KG1 (cell line): ENCODE measurements at places on chromosomes 7 and 10.

- no peak for DNase-seq
Observed at GRCh38 chr7:8189625-8190024, 72.3 kb downstream of the ICA1 start.

DNA sequence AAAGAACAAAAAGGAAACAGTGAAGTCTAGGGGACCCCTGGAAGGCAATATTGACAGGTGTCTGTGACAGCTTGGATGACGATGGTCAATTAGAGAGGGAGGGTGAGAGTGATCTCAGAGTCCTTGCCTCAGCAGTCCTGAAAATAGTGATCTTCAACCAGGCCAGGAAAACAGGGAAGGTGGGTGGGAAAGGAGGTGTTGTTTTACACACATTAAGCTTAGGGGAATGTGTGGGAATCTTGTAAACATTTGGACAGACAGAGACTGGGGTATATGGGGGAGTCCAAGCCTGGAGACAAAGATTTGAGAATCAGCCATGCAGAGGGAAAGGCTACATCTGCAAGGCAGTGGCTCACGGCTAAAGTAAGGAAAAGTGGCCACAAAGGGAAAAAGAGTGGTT lies 27.5 kb upstream of the CCNY start:
- no peak for DNase-seq

DNA sequence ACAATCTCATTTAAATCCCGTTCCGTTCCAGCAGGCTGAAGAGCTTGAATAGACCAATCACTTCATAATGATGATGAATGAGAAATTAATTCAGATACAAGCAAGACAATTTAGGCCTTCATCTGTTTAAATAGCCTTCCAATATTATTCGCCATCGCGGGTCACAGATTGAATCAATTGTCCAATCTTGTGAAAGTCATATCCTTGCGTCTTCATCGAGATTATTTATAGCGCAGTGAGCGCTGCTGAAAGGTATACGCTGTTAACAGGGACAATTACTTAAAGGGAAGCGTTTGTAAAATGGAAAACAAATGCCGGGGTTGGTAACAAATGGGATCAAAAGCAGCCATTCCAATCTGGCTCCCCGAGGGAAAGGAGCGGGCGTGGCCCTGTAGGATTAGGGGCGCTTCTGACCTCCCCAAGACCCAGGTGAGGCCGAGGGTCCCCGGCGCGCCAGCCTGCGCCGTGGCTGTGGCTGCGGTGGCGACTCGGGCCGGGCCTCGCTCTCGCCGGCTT lies 8.6 kb downstream of the EVX1 start:
- no peak for DNase-seq

DNA sequence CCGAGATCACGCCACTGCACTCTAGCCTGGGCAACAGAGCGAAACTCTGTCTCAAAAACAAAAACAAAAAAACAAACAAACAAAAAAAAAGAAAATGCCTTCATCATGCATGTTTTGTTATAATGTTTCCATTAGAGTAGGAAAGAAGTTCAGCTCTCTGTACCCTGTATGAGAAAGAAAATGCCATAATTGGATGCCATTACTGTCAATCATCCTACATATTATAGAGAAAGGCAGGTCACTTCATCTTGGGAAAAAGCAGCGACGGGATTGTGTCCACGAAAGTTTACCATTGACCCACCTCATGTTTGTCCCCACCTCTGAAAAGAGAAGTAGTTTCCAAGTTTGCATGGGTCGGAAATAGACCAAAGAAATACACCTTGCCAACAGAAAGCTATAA lies 33.8 kb downstream of the SEC61G start:
- DNase-seq: no peak

GRCh38 chr10:82464191-82464818 lies 589.3 kb downstream of the NRG3 start:
- no peak for DNase-seq

DNA sequence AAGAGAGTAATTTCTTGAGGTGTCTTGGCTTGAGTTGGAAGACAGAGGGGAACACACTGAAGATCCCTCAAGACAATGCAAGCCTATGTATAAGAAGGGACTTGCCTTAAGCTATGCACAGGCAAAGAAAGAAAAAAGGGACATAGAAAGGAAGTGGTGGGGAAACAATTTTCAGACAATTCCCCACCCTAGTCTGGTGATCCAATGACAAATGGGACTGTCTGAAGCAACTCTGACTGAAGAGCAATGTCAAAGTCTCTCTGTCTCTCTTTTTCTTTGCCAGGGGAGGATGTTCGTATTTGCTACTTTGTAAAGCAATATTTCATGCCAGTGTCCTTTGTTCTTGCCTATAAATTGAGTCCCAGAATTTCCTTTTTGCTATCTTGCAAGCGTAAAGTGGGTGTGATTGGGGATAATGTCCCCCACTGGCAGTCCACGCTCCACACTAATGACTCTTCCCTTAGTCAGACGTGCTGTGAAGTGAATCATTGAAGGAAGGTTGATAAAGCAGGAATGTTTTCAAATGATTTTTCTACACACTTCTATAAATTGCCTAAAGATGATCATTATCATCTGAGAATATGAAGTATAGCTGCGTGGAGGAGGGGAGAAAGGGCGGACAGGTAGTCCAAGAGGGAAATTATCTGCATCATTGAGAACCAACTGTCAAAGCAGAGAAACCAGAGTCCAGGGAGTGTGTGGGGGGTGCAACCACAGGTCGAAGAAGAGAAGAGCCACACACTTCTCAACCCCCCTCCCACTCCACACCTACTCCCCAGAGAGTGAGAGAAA lies 243.8 kb upstream of the ETV1 start:
- DNase-seq: no peak

DNA sequence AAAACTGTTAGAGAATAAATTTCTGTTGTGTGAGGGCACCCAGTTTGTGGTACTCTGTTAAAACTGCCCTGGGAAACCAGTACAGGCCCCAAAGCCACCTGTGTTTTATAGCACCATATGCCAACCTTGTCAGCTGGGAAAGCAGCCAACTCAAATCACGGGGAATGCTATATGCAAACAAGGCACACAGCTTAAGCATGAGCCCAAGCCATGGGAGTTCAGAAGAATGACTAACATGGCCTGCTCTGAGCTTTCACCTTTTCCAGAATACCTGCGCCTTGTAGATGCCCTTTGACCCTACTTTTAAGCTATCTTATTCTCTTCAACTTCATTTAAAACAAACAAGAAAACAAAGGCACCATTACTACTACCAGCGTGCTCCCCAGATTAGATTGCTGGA lies 5.5 kb upstream of the SLC25A13 start:
- DNase-seq: no peak

DNA sequence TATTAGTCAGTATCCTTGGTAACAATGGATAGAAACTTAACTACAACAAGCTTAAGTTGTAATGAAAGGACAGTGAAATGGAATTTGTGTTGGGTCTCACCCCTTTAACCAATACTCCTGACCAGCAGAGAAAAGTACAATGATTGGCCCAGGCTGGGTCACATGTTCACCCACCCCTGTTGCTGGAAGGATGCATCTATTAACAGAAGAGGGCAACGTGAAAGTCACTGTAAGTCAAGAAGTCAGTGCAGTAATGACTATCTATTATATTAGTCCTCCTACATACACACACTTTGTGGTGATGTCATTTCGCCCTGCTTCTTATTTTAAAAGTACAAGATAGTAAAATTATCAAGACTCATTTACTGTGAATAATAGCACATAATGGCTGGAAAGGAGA lies 16.2 kb downstream of the PNLIPRP2 start:
- DNase-seq: no peak

DNA sequence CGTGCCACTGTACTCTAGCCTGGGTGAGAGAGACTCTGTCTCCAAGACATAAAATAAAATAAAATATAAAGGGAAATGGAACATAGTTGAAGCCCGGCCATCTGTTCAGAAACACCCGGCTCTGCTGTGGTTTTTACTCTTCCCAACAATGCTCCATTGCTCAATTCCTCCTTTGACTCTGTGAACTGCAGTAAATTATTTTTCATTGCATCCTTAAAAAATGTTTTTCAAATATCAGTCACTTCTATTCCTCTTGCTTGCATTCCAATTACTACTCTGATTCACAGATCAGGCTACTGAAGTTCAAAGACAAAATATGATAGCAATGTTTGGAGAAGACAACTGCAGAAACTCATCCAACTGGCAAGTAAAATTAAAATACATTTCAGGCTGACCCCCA lies 983.0 kb downstream of the SORCS1 start:
- DNase-seq: no peak

- no peak for DNase-seq
Observed at GRCh38 chr10:62573929-62574328, 199.8 kb downstream of the ZNF365 start.

- no peak for DNase-seq
Observed at GRCh38 chr7:110442381-110442837, 648.5 kb upstream of the LRRN3 start.

- no peak for DNase-seq
Observed at GRCh38 chr10:114271075-114271778, 32.2 kb downstream of the VWA2 start.

GRCh38 chr10:113476191-113476590 lies 76.7 kb upstream of the HABP2 start:
- DNase-seq: no peak

DNA sequence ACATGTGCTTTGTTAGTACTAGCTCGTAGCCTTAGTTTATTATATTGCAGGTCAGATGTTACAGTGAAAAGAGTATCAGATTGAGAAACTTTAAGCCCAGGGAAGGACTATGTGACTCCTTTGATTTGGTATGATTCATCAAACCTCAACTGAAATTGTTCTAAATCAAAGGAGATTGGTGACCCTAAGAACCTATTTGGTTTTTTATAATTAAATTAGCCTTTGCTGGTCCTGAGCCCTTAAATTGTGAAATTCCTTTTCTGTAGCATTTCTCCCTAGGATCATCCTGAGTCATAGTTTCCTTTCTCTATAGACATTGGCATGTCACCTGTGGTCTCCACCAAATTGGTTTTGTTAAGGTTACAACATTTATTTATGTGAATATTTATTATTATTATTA lies 89.7 kb downstream of the POLR1F start:
- DNase-seq: no peak

DNA sequence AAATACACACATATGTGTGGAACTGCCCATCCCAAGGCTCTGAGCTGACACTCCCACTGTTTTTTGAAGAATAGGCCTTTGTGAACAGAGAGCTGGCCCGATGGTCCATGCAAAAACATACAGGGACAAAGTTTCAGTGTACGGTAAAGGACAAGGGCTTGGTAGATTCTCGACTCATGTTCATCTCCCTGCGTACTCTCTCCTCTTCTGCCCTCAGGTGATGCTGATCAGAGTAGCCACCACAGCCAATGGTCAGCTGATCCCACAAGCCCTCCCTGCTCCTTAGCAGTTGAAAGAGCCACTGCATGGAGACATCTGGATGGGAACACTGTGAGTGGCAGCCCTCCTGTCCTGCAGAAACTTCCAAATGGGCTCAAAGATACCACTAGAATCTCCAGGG lies 23.1 kb upstream of the C10orf71 start:
- DNase-seq: no peak

GRCh38 chr10:88831709-88832108 lies 19.9 kb downstream of the ANKRD22 start:
- DNase-seq: no peak

DNA sequence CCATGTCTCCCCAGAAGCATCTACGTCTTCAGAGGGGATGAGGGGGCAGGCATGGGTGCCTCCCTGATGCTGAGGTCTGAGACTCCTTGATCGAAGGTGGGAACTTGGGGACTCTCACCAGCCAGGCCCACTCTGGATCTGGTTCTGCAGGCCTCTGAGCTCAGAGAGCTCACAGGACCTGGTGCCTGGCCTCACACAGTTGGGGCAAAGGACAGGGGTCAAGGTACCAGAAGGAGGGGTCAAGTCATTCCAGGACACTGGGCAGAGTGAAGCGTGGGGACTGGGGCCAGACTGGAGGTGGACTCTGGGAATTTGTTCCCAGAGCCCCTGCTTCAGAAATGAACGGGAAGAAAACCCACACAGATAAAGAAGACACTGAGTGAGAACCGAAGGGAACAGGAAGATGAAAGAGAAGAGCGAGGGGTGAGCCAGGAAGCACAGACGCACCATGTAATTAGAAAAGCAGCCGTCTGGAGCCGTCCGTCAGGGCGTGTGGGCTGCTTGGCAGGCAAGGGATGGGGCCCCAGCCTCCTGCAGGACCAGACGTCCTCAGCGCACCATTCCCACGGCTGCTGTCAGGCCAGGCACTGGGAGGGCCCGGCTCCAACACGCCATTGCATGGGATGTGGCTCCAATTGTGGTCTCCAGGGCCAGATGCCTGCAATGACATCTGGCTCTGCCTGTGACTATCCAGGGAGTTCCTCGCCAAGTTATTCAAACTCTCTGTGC lies 47.7 kb downstream of the ZCCHC24 start:
- DNase-seq: no peak

- DNase-seq: no peak
Observed at GRCh38 chr10:79072041-79072441, 3.3 kb downstream of the ZMIZ1 start.

- no peak for DNase-seq
Observed at GRCh38 chr10:69318867-69319727, 40.8 kb downstream of the HK1 start.

- no peak for DNase-seq
Observed at GRCh38 chr7:44219371-44220045, 18.7 kb downstream of the YKT6 start.

GRCh38 chr7:37007691-37008090 lies 283.4 kb upstream of the AOAH start:
- DNase-seq: no peak

DNA sequence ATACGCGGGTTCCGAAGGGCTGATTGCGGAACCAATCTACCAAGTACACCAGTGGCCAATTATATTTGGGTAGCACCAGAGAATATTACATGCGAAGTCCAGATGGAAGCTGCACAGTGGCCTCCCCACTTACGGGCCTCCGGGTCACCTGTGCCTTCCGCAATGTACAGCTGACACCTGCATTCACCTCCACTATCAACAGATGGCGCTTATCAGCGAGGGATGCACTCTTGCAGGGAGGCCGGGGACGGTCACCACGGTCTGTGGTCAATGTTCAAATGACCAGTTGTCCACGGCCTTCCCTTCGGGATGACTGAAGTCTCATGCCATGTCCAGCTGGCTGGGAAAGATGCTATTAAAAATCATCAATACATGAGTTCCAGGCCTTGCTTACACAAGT lies 47.6 kb downstream of the SLIT1 start:
- no peak for DNase-seq

GRCh38 chr7:92282930-92283329 lies 37.2 kb downstream of the ANKIB1 start:
- no peak for DNase-seq

GRCh38 chr7:70113078-70113477 lies 514.8 kb downstream of the AUTS2 start:
- DNase-seq: no peak

DNA sequence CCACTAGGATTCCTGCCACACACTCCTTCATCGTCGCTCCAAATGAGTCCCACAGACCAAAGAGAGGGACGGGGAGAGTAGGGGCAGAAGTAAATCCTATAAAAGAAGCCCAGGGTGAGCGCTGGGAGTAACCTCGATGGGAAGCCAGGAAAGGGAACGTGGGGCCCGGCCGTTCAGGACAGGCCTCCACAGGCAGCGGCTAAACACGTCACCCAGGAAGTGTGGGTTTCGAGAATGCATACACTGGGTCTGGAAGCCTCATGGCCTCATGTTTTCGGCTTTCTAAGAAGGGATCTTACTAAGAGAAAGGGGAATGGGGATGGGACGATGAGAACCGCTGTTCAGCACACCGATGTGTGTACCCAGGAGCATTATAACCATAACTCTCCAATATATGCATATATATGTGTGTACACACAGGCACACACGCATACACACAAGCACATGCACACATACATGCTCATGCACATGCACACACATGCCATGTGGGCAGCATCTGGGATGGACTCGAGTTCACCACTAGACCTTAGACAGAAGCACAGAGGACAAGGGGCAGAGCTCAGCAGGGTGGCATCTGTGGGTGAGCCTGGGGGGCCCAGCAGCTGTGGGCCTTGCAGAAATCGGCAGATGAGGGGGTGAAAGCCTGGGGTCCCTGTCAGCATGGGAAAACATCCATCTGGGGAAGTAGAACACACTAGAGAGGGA lies 14.8 kb upstream of the CNPY1 start:
- DNase-seq: no peak
